ENCODE measurements at places on chromosomes 7 and 10.

DNA sequence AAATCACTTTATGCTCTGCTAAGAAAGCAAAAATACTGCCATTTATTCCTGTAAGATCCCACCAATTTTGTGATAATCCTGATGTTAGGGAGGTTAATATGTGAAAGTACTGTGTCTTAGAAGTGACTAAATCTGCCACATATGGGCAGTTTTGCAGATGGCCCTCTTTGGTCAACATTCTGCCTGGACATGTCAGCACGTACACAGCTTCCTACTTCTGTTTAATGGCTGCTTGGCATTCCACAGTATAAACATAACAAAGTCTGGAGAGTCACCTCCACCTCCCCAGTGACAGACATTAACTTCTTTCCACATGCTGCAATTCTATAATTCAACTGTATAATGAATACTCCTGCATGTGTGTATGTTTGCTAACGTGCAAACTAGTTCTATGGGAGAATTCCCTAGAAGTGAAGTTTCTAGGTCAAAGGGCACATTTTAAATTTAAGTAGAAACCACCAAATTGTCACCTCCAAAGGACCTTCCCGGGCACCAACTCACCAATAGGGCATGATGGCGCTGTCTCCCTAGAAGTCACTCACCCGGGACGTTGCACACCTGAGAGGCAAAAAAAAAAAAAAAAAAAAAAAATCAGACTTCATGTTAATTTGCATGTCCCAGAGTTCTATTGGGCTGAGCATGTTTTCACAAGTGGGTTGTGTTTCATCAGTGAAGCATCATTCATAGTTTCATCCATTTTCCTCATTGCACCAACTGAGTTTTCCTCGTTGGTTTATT lies 38.9 kb downstream of the MKI67 start:
- no peak for DNase-seq

DNA sequence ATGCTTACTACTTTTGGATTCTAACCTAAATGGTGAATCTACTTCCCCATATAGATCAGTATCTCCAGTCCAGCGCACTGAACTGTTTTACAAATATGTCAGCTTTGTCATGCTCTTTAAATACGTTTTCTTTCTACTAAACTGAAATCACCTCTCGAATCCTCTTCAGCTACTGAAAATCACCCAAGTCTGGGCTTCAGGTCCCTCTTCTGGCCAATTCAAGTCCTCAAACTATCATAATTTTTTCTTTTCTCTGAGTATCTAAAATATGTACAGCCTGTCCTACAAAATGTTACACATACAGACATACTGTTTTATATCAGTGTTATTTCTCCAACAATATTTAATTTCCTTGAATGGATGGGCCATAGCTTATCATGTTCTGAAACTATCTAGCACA lies 84.2 kb downstream of the CACNA2D1 start:
- DNase-seq: no peak

DNA sequence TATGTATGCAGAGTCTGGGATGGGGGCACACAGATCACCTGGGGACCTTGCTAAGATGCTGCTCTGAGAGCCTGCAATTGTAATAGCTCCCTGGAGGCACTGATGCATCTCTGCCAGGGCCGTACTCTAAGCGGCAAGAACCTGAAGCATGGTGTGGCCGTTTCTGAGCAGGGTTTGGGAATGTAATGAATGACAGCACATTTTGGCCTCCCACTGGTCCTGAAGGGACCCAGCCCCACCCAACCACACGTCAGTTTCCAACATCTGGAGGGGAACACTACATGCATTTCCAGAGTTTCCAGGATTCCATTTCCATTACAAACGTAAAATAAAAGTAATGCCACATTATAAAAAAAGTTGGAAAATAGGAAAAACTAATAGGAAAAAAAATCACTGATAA lies 14.0 kb downstream of the ZCCHC24 start:
- no peak for DNase-seq

- no peak for DNase-seq
These were observed 104.6 kb downstream of the PPP1R9A start for GRCh38 chr7:95011995-95012394.

DNA sequence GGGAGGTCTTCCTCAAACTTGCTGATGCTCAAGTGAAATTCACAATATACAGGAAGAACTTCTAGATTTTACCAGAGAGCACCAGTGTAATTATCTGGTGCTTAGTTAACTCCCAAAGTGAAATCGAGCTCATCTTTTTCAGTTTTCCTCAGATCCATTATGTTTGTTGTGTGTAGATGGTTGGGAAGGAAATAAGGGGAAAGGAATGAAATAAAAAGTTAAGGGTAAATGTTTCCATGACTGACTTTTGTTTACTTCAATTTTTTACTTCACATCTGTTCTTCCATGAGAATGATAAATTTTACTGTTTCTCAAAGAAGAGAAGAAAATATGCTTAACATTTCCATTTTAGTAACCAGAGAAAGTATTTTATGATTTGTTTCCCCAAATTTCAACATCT lies 21.3 kb downstream of the FAM107B start:
- no peak for DNase-seq

- DNase-seq: no peak
These were observed 43.5 kb upstream of the ZMIZ1 start for GRCh38 chr10:79025199-79025832.

- DNase-seq: no peak
These were observed 404.7 kb downstream of the ARL4A start for GRCh38 chr7:13091974-13092707.

- peak; percentile 35 for DNase-seq
These were observed 91.5 kb upstream of the EGR2 start for GRCh38 chr10:62907470-62908212.

- DNase-seq: no peak
These were observed 52.7 kb downstream of the CARD11 start for GRCh38 chr7:2990949-2991470.

DNA sequence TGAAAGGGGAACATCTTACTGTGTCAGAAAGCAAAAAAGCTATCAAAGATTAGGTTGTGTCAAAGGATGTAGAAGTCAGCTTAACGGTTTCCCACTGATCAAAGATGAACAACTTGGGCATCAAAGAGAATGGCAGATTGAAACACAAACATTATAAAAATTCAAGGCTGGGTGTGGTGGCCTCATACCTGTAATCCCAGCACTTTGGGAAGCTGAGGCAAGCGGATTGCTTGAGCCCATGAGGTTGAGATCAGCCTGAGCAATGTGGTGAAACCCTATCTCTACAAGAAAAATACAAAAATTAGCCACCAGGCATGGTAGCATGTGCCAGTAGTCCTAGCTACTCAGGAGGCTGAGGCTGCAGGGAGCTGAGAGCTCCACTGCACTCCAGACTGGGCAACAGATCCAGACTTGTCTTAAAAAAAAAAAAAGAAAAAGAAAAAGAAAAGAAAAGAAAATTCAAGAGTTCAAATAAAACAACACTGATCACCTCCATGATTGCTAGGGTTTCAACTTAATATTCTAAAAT lies 34.5 kb downstream of the RTKN2 start:
- no peak for DNase-seq

- DNase-seq: peak; percentile 75
These were observed at the start of gene IMPDH1 for GRCh38 chr7:128409596-128410450. Gene IMPDH1, minus strand, starts transcription at chr7:128409982. Its CDS starts 81 bp downstream, at chr7:128409901.

GRCh38 chr7:139771001-139771956 lies 6.5 kb downstream of the HIPK2 start:
- no peak for DNase-seq

DNA sequence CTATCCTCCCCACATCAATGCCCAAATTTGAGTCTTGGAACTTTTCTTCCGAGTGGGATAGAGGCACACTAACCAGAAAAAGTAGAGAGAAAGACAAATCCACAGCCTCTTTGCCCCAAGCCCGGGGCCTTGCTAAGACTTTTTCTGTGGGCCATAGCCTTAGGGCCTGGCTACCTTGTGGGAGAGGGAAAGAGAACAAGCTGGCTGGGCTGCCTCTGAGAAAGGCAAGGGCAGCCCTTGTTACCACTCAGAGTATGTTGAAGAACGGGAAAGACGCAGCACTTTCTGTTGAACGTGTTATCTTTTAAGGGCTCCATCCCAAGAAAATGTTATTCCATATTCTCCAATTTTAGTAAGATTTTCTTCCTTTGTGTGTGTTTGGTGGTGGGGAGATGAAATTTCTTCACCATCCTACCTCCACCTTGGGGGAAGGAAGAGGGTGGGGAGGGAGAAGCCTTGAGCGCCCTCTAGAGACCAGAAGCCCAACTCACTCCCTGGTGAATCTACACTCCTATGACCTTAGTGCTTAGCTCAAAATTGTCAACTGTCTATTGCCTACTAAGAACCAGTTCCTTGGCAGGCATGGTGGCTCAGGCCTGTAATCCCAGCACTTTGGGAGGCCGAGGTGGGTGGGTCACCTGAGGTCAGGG lies 3.9 kb upstream of the NRF1 start:
- peak; percentile 28 for DNase-seq

DNA sequence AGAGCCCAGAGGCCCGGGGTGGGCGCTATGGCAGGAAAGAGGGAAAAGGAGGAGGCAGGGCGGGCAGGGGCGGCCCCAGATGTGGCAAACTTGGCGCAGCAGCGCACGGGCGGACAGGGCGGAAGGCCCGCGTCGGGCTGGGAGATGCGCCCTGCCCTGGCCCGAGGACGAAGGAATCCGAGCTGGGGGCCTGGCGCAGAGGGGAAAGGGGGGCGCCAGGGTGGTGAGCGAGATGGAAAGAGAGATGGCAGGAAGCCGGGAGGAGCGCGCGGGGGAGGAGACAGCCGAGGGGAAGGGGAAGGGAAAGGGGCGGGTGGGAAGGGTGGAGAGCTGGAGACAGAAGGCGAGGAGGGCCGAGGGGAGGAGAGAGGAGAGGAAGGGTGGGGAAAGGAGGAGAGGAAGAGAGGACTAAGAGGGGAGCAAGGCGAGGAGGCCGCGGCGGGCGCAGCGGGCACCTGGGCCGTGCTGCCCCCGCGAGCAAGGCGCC lies at the start of gene MARVELD1:
Gene MARVELD1 (plus strand): TSS at position 392 of the 487 bp plus-strand sequence. CDS start 147 bp downstream, outside the sequence.
- DNase-seq: peak; percentile 56

- DNase-seq: no peak
These were observed 9.5 kb upstream of the C10orf95 start for GRCh38 chr10:102460836-102461186.

DNA sequence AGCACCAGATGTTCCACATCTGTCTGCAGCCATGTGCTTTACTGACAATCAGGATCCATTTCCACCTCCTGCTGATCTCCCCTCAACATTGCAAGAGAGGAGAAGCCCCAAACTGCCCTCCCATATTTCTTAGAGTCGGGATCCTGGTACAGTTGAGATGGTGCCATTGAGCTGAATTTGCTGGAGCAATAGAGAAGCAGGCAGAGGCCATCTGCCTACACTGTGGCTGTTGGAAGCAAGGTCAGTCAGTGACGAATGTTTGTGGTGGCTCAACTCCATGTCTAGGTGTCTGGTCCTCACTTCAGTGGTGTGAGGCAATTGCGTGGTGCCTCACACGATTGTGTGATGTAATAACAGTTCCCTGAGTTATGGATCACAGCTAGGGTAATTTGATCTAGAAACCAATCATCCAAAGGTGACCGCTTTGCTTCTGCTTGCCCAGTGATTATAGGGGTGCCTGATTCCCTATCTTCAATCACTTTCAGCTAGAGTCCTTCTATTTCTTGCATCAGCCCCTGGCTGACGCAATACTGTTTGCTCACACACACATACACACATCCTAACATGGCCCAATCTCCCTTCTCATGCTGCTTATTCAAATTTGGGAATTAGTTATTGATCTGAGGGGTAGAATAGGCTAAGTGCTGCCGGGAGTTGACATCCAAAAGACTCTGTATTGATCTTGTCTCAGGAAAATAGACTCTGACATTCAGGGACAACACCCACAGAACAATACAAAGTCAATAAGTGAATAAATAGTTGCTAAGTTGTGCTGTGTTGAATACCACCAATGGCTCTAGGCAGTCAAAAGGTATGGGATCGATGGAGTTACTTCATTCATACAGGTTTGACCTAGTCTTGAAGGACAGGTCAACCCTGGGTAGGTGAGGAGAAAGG lies 46.1 kb upstream of the SLC35B4 start:
- no peak for DNase-seq

DNA sequence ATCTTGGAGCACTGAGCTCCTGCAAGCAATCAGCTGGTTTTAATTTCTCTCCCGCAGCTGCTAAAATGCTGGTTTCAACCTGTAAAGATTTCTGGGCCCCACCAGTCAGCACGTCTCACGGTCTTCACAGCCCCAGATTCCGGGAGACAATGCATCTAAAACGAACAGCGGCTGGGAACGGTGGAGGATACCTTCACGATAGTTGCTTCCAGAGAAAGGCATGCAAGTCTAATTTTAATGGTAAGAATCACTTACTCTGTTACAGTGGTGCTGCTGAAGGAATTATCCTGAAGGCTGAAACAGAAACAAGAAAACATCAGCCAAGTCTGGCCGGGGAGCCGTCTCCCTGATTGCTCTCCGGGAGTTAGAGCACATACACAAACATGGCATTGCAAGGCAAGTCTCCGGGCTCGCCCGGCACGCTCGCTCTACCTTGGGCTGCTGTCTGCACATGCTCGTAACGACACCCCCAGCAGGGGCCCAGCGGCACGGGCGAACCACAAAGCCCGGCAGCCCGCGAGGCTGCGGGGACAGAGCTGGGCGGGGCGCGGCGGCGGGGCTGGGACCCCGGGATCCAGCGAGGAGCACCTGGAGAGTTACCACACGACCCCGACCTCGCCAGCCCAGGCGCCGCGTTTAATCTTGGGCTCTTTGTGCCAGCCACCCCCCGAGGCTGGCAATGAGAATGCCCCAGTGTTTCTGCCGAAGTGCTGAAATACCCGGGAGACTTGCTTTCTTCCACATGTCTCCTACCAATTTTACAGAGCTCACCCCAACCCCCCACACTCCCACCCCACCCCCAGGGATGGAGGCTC lies at the start of gene FAM13C:
Gene FAM13C (minus strand): TSS at position 406 of the 815 bp plus-strand sequence. CDS start 89 bp downstream, at position 317.
- peak; percentile 77 for DNase-seq

DNA sequence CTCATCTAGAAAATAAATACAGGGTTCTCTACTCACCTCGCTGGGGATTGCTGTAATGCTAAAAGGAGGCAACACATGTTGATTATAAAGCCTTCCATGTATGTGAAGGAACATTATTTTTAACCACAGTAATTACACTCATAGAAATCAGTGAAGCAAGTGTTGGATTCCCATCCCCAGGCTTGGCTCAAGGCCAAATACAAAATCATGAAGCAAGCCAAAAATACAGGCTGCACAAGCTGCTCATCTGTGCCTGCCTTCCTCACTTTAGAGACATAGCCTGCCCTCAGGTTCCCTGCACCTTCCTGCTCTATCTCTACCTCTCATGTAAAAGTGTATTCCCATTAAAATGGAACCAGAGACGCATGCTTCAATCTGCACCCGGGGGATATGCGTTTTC lies 1077.1 kb upstream of the C7orf33 start:
- no peak for DNase-seq

- DNase-seq: no peak
These were observed 161.3 kb upstream of the AUTS2 start for GRCh38 chr7:69436946-69437345.

DNA sequence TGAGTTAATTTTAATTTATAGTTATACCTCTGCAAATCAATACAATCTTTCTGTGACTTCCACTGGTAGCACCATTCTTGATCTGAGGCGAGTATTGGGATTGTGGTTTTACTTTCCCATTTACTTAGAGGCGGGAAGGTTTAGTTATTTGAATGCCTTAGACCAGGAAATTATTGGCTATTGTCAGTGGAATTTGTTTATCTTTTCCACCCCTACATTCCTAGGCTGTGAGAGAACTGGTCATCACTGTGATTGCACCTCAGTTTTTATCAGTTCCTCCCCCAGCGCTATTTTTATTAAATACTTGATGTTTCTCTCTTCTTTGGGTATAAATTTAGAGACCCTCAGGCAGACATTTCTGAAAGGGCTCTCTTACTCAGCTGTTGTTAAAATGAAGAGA lies 29.9 kb downstream of the CDK14 start:
- no peak for DNase-seq

Data from SW480 (cell line).